ENCODE measurements at places on chromosomes 4 and X. TPM values are rescaled to one million over a fixed set of nuclear protein-coding genes. Genes with fewer than 3 reads are reported as not detected.

The ASIC5 gene
- not detected for polyA plus RNA-seq

The CDX4 gene
- polyA plus RNA-seq, result not detected

The EPHA5 gene
- polyA plus RNA-seq, result not detected

The SHROOM3 gene
- not detected for polyA plus RNA-seq

The DACH2 gene
- not detected for polyA plus RNA-seq

The AVPR2 gene
- polyA plus RNA-seq, result not detected

The AREG gene
- 0.97 TPM for polyA plus RNA-seq

The SATL1 gene
- polyA plus RNA-seq, result not detected

DNA sequence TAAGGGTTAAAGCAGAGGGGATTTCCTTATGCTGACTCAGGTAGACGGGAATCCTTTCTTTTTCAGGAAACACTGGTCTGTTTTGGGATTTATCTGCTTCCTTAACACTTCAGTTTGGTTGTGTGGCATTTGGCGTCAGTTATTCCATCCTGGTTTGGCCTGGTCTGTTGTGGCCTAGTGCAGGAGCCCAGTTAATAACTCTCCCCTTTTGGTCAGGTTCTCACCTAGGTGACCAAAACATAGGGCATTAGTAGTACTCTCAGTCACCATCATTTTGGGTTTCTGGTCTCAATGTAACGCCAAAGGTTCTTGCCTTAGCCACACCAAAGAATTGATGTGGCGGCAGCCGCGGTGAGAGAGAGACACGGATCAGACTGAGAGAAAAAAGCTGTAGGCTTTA, 39.7 kb upstream of the IL9R start:
- no peak for DNase-seq

DNA sequence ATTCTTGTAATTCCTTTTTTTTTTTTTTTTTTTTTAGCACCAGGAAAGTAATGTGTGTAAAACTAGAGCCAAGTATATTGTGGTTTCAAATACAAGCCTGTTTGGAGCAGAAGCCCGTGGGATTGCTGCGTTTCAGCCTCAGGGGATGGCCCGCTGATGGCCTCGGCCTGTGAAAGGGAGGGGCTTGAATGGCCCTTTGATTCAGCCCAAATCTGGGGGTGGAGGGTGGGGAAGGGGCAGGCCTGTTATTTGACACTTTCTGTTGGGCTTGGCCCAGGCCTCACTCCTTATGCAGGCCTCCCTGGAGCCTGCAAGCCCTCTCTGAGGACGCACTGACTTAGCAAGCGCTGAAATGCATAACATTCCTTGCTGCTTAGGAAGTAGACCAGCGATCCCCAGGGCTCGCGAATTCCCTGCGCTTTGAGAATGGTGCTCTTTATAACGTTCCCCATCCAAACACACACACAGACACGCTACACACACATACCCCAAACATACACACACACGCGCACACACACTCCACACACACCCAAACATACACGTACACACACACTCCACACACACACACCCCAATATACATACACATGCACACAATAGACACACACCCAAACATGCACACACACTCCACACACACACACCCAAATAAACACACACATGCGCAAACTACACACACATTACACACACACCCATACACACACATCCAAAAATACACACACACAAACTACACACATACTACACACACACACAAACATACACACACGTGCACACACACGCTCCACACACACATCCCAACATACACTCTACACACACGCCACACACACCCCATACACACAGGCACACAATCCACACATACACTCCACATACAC, 29.6 kb downstream of the TLR10 start:
- DNase-seq, result no peak

- DNase-seq, result no peak
Measured at GRCh38 chr4:153014460-153014859, 78.3 kb downstream of the FHDC1 start.

- no peak for DNase-seq
Measured at GRCh38 chr4:38939165-38939564, 71.6 kb downstream of the FAM114A1 start.

- no peak for DNase-seq
Measured at GRCh38 chr4:43357252-43357974, 464.9 kb downstream of the GRXCR1 start.

DNA sequence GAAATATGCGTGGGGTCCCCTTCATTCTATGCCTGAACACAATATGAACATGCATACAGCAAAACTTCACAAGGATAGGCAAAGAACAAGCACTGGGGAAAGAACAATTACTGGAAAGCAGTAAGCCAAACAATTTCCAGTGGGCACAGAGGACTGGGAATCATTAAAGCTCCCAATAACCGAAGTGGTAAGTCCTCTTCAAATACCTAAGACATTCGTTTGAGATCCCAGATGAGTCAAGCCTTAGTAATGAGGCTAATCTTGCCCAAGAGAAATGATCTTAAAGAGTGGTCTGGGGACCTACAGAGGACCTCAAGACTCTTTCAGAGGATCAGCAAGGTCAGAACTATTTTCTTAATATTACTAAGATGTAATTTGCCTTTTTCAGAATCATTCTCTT, 28.6 kb downstream of the ANAPC10 start:
- no peak for DNase-seq

- DNase-seq, result no peak
Measured at GRCh38 chr4:98000940-98001339, 142.3 kb downstream of the STPG2 start.

- DNase-seq, result no peak
Measured at GRCh38 chr4:8297691-8298485, 28.3 kb downstream of the HTRA3 start.

GRCh38 chr4:91914176-91914804, 389.5 kb upstream of the GRID2 start:
- no peak for DNase-seq

DNA sequence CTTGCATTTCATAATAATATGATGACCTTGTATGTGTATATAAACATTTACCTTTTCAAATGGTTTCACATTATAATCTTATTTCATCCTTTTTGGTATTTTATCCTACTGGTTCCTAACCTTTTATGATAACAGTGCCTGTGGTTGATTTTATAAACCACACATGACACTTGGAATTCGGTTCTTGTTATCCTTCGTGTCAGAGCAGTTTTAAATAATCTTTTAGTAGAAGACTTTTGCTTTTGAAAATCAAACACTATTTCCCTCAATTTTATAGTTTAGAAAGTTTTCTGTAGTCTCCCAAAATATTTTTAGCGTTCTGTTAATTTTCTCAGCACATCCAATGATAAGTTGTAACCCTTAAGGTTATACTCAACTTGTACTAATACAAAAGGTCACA, 676.8 kb downstream of the RAPGEF2 start:
- DNase-seq, result no peak

DNA sequence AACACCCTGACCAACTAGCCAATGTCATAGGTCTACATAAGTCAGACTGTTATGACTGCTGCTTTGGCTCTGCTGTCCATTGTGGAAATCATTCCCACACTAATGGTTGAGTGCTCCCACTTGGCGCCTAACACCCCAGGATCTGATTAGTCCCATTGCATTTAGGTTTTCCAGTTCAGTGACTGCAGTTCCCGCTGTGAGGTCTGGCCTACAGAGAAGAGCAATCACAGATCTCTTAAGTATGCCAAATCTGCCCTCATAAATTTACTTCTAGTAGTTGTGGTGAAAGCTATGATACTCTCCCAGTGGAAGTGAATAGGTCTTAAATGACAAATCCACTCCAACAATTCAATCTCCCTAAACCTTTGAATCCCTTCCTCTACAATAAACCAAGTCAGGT, 77.3 kb upstream of the IL2 start:
- no peak for DNase-seq

DNA sequence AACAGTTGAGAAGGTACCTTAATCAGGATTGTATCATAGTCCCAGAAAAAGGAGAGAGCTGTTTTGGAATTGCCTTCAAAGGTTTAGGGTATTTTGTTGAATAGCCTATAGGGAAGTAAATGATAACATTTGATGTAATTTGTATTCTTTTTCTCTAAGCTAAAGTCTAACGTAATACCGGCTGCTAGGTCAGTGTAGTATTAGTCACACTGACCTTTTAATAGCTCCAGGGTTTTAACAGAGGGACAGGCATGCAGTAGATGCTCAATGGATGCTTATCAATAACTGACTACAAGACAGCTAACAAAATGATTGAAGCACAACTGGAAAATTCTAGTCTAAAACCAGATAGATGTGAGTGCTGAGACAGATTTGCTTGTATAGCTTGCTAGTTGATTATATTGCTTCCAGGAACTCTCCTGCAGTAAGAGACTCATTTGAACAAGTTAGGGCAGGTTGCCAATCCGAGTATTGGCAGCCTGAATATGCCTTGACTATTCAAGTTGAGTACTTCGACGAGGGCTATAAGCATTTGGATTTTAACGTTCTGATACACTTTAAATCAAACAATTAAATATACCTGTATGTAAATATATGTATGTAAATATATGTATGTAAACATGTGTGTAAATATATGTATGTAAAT, 16.5 kb upstream of the PNPLA4 start:
- no peak for DNase-seq

DNA sequence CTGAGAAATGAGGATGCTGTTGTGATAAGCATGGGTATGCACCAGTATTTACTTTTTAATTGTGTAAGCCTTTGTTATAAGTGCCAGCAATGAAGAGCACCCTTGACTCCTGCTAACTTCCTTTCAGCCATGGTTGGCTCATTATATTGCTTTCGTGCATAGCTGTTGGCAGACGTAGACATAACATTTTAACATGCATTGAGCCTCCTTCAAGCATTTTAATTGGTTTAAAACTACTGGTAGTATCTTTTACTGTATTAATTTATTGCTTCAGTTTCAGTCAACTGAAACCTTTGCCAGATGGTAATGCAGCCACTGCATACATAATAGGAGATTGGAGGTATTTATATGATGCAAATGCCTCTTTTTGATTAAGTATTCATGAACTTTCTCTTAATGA, 1285.4 kb downstream of the PCDH18 start:
- DNase-seq, result no peak
